ENCODE measurements at places on chromosomes 4 and X. TPM values are rescaled to one million over a fixed set of nuclear protein-coding genes. Genes with fewer than 3 reads are reported as not detected.

GRCh38 chr4:73705056-73705432, 35.3 kb upstream of the CXCL8 start:
- DNase-seq, result no peak

GRCh38 chrX:13994536-13995080, 35.1 kb downstream of the GEMIN8 start:
- no peak for DNase-seq

- no peak for DNase-seq
Measured at GRCh38 chr4:1051472-1051871, 40.0 kb downstream of the FGFRL1 start.

GRCh38 chr4:16665942-16666551, 232.4 kb downstream of the LDB2 start:
- no peak for DNase-seq

- DNase-seq, result no peak
Measured at GRCh38 chr4:179307297-179308136, 1865.3 kb upstream of the AGA start.

USP26 gene
- not detected for total RNA-seq

DCLK2 gene
- total RNA-seq, result 11.8 TPM

BMX gene
- 2.4 TPM for total RNA-seq
